ENCODE measurements at places on chromosomes 6 and 20. TPM values are rescaled to one million over a fixed set of nuclear protein-coding genes. Genes with fewer than 3 reads are reported as not detected.

DNA sequence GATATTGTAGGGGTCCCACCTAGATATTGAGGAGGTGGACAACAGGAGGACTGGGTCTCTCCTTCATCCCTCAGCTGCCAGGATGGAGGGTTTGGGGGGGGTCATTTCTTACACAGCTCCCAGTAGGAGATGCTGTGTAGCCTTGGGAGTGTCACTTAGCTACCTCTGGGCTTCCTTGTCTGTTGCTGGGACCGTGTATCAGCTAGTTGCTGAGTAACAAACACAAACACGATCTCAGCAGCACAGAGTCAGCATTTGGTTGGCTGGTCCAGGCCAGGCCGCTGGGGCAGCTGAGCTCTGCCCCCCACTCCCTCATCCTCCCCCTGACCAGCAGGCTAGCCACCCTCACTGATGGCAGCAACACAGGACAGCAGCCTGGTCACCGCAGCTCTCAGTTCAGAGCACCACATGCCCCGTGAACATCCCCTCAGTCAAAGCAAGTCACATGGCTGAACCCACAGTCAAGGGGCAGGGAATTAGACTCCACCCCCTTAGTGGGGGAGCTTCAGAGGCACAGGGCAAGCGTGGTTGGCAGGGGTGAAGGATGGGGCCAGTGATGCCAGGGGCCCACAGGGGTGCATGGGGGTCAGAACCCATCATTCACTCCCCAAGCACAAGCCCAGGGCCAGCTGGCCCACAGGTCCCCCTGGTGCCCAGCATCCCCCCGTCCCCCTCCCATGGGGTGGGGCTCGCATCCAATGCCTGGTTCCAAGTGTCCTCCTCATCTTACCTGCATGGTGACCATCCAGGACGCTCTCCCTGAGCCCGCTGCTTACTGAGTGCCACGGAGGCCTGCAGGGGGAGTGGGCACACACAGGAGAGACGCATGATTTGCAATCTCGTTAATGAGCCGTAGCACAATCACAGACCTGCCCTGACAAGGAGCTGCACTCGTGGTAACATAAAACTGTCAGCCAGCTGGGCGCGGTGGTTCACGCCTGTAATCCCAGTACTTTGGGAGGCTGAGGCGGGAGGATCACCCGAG lies 112.4 kb downstream of the TAF4 start:
- DNase-seq: peak; percentile 34

GRCh38 chr20:38791940-38792339 lies 13.6 kb upstream of the PPP1R16B start:
- no peak for DNase-seq

DNA sequence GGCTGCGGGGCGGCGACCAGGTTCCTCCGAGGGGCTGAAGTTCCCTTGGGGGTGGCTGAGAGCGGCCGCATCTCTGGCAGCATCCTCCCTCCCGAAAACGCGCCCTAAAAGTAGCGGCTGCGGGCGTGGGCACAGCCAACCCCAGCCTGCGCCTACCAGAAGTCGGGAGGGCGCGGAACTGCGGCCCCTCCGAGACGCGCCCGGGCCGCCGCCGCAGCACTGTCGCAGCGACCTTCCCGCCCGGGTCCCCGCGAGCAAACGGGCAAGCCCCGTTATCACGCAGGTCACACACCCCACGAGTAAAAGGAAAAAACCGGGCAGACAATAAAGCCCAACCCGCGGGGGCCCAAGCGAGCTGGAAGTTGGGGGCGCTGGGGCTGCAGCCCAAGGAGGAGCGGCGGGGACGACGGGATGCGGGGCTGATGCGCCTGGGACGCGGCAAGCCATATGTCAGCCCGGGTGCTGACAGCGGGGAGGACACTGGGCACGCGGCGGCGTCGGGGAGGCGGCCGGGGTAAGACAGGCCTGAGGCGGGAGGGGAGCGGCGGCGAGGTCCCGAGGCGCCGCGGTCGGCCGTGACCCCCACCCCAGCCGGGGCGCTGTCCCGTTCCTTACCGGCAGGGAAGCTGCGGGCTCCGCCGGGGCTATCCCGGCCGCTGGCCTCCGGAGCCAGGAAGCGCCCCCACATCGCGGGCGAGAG lies 659 bp downstream of the CEP85L start:
- DNase-seq: peak; percentile 66

DNA sequence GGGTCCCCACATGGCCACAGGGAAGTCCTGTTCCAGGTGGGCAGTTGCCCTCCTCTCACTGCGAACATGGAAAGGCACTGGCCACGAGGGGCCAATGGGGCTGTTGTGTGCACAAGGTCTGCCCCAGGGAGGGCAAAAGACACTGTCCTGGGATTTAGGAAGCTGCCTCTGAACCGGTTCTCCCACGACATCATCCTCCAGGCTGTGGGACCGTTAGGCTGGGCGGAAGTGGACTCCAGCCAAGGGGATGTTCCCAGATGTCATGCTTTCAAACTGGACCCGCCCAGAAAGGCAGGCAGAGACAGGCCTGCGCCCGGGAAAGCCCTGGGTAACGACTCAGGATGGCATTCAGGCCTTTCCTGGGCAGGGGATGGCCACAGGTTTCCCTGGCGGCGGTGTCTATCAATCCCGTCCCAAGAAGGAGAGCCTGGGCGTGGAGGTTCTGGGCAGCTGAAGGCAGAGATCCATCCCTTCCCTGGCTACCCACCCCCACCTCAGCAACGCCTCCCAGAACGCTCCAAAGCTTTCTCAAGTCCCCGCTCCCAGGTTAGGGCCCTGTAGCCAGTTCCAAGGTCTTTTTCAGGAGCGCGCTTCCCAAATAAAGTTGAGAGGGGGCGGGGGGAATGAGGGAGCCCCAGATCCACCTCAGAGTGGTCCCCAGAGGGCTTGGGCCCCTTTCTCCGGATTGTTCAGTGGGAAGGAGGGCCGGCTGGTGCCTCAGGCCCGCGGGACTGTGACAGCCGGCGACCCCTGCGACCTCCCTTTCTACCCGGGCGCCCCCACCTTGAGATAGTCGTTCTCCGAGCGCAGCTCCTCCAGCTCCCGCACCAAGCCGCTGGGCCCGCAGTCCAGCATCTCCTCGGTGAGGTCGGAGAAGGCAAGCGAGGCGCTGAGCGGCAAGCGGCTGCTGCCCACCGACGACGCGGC lies 13.8 kb upstream of the TLDC2 start:
- DNase-seq: peak; percentile 94

DNA sequence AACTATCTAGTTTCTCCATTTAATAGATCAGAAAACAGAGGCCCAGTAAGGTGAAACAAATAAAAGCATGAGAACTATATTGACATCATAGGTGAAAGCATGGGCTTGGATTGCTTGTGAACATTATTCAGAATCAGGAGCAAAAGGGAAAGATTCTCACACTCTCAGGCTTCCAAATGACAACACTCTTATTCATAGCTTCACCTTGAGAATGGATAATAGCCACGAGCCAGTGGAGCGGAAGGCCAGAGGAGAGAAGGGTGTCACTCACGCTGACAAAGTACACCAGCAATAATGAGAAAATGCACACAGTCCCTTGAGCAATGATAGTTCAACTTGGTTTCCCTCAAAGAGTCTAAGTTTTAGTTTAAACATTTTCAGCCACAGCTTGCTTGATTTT lies 339.0 kb downstream of the TPBG start:
- no peak for DNase-seq

- no peak for DNase-seq
Measured at GRCh38 chr20:47016068-47016664, 121.5 kb downstream of the EYA2 start.

DNA sequence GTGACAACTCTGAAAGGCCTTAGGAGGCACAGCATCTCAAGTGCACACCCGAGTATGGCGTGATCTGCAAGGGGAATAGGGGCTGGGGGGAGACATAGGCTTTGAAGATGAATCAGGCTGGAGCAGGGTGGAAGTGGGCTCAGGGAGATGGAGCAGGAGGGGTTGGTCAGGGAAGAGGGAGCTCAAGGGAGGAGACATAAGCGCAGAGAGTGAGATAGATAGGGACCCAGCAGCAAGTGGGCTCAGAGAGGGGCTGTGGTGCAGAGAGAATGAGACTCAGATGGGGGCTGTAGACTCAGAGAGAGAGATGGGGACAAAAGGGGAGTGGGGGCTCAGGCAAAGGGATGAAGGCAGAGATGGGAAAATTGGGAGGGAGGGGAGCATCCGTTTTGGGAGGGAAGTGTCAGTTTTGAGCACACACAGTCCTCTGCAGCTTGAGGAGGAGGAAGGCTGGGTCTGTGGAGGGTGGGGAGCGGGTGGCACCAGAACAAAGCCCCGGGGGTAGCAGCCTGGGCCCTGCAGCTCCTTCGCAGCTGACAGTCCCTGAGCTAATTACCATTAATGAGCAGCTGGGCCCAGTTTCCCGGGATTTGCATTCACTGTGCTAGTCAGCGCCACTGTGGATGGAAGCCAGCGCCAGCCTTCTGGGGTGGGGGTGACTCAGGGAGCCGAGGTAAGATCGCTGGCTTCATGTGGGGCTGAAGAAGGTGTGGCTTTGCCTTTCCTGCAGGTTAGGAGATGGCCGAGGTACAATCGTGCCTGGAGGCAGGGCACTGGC lies 18.7 kb downstream of the SRXN1 start:
- DNase-seq: no peak

DNA sequence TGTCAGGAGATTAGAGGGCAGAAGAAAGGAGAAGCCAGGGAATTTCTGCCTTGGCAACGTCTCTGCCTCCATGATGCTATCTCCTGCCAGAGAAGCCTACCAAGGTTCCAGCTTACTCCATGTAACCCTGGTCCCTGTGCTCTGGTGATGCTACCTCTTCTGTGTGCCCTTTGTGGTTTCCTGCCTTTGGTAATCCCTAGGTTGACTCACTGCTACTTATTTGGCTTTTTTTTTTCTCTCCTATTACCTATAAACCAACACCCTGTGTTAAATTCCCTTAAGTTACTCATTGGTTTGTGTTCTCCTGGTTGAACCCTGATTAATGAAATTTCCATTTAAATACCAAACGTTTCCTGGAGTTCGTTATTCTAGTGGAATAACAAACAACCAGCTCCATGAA lies 527.8 kb upstream of the FLRT3 start:
- DNase-seq: no peak

DNA sequence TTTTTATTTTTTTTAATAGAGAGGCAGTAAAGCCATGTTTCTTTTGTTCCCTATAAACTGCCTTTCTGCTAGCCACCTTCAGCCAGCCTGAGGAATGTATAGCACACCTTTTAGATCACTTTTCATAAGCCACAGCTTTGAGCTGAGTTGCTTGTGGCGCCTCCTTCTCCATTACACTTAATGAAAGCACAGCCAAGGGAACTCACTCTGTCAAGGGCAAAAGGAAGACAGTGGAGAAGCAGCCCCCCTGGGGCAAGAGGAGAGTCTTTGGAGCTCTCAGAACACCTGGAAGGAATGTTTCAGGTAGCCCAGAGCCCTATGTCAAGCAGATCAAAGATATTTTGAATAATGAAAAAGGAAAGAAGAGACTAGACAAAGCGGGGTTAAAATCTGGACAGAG lies 235.1 kb downstream of the CLIC5 start:
- no peak for DNase-seq

GRCh38 chr6:83368577-83368976 lies 62.3 kb downstream of the ME1 start:
- DNase-seq: no peak

DNA sequence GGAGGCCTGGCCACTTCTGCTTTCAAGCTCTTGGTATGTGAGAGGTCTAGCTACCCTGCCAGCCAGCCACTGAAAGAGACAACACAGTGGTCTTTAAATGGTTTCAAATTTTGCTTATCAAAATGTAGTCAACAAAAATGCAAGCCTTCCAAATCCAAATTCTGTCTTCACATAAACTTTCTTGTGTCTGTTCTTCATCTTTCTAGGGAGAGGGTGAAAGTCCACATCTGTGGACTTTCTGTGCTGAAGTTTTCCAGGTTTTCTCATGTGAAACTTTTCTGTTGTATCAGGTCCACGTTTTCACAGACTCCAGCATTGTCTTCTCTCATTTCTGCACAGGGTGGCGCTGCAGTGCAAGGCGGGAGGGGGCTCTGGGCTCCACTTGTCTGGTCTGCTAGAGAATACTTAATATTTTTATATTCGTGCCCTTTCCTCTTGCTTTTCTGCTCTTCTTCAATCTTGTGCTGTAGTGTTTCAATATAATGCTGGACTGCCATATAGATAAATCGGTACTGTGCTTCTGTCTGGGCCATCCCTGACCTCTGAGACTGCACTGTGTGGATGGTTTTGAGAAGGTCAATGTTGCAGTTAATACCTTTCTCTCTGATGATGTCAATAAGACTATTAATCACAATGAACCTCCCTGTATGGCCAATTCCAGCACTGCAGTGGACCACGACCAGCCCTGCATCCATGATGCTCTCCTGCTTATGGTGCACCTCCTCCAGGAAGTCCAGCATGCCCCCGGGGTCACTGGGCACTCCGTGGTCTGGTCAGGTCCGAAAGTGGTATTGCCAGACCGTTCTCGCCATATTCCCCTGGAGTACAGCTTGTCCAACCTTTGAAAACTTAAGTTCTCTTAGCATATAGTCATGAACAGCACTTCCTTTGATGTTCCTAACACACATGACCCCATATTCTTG lies 161.6 kb upstream of the TNFAIP3 start:
- peak; percentile 57 for DNase-seq

DNA sequence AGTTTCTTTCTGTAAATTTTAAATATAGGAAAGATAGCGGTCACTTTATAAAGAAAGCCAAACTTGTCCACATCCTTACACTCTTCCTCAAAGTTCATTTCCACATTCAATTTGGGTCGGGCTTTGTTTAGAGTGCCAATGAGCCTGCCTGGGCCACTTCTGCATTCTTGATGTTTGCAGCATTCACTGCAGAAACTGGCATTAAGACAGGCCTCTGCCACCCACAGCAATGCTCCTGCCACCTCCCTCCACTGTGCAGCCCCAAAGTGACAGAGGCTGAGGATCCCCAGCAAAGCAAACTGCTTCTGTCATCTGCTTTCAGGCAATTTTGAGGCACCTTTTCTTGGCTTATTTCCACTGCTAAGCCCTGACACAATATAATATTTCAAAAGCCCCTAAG lies 61.2 kb downstream of the TNFAIP3 start:
- DNase-seq: no peak

DNA sequence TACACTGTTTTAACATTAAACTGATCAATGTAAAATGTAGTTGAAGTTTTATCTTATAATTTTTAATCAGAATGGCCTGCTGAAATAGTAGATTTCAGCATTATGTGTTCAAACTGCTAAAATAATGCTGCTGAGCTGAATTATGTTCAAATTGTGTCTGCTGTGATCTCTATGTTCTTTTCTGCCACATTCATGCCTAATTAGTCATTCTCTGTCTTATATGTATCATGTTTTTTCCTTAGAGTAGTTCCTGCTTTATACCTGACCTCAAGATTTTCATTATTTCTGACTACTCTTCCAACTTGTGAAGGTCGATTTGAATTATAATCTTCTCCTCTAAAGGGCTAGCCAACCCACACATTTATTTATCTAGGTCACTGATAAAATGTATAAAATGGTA lies 476.7 kb upstream of the EPHA7 start:
- no peak for DNase-seq

GRCh38 chr6:139603581-139603980 lies 229.1 kb upstream of the CITED2 start:
- no peak for DNase-seq

Gene KLHDC3
- 109 TPM for total RNA-seq

Gene PAQR8
- total RNA-seq: 10.0 TPM

Gene NEU1
- total RNA-seq: 38.1 TPM

Gene DUSP15
- 3.4 TPM for total RNA-seq

Gene HLA-DPB1
- not detected for total RNA-seq

Gene RBPJL
- total RNA-seq: not detected

Gene SMLR1
- not detected for total RNA-seq

Gene PPDPF
- total RNA-seq: 47.2 TPM

Gene GINS1
- total RNA-seq: 49.5 TPM

Gene GATA5
- total RNA-seq: not detected
